ENCODE measurements at places on chromosomes 5 and 9.

- DNase-seq = no peak
Measured at GRCh38 chr5:89396278-89396954, 513.4 kb upstream of the MEF2C start.

DNA sequence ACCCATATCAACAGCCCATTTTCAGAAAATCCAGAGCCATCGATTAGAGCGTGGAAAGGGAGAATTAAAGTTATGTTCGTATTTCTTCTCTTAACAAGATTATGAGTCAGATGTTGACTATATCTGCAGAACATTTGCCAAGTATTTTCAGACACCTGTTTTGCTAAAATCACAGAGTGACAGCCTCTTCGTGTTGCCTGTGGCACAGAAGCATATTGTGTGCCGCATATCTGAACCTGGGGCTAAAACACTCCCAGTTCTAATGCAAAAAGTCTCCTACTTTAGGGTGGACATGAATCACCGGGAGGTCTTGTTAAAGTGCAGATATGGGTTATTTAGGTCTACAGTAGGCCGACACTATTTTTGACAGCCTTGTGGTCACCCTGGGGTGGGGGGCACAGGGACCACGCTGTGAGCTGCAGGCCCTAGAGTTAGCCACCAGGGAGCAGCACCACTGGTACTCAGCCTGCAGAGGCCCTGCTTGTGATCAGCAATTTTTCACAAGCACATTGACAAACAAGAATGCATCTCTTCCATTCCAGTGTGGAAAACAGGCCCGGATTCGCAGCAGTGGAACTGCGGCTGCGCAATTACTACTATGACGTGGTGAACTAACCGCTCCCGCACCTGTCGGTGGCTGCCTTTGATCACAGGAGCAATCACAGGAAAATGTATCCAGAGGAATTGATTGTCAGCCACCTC, 93.5 kb downstream of the SYK start:
- DNase-seq = peak; percentile 18

GRCh38 chr5:19987612-19988361, at the start of gene CDH18:
Gene CDH18 (minus strand): TSS chr5:19988200. CDS start chr5:19838986, 149,214 bp downstream.
- peak; percentile 44 for DNase-seq

DNA sequence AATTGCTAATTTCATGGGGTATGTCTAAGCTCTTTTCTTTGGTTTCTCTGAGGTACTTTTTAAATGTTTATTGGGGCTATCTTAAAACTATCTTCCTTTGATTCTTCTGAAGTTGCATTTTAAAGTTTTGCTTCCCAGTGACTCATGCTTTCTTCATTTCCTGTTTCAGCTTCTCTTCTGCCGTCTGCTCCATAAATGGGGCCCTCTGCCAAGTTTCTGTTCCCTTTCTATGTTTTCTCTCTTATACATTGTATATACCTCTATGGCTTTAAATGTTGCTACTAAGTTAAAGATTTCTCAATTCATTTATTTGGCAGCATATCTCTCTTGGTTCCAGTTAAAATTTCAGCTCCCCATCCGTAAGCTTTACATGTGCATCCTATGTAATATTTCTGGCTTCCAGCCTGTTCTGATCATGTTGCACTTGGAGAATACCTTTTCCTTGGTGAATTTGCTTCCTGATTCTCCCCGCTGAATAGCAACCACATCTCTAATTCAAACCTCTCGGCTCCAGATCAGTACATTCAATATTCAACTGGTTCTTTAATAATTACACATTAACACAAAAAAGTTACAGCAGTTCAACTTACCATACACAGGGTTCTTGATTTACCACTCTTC, 125.3 kb downstream of the ST8SIA4 start:
- DNase-seq = peak; percentile 88

- DNase-seq = no peak
Measured at GRCh38 chr9:80804873-80805272, 884.5 kb downstream of the TLE1 start.

DNA sequence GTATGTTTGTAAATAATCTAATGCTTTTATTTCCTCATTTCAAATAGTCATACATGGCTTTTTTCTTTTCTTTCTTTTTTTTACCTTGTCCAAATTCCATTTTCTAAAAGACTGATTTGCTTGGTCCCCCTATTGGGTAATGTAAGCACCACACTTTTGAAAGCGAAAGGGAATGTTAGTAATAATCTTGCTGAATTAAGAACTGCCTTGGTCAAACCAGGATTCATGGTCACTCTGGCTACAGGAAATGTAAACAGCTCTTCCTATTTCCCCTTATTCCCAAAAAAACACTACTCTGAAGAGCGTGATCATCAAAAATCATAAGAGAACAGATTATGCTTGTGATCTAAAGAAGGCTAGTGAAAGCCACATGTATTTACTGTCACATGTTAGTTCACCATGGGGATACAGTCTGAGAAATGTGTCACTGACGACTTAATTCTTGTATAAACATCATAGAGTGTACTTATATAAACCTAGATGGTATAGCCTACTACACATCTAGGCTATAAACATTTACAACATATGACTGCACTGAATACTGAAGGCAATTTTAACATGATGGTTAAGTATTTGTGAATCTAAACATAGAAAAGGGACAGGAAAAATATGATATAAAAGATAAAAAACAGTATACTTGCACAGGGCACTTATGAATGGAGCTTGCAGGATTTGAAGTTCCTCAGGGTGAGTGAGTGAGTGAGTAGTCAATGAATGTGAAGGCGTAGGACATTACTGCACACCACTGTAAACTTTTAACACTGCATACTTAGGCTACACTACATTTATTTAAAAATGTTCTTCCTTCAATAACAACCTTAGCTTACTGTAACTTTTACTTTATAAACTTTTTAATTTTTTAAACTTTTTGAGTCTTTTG, 75.3 kb downstream of the HMGCR start:
- no peak for DNase-seq

GRCh38 chr5:6582507-6583048, 50.3 kb downstream of the NSUN2 start:
- no peak for DNase-seq

DNA sequence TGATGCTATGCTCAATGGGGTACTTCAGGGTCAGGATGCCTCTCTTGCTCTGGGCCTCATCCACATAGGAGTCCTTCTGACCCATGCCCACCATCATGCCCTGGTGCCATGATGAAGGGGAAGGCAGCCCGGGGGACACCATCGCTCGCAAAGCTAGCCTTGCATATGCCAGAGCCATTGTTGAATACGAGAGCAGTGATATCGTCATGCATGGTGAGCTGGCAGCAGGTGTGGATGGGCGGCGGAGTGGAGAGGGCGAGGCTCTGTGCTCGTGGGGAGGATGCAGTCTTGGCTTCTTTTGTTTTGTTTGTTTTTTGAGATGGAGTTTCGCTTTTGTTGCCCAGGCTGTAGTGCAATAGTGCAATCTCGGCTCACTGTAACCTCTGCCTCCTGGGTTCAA, 17.2 kb upstream of the SPZ1 start:
- DNase-seq = no peak

DNA sequence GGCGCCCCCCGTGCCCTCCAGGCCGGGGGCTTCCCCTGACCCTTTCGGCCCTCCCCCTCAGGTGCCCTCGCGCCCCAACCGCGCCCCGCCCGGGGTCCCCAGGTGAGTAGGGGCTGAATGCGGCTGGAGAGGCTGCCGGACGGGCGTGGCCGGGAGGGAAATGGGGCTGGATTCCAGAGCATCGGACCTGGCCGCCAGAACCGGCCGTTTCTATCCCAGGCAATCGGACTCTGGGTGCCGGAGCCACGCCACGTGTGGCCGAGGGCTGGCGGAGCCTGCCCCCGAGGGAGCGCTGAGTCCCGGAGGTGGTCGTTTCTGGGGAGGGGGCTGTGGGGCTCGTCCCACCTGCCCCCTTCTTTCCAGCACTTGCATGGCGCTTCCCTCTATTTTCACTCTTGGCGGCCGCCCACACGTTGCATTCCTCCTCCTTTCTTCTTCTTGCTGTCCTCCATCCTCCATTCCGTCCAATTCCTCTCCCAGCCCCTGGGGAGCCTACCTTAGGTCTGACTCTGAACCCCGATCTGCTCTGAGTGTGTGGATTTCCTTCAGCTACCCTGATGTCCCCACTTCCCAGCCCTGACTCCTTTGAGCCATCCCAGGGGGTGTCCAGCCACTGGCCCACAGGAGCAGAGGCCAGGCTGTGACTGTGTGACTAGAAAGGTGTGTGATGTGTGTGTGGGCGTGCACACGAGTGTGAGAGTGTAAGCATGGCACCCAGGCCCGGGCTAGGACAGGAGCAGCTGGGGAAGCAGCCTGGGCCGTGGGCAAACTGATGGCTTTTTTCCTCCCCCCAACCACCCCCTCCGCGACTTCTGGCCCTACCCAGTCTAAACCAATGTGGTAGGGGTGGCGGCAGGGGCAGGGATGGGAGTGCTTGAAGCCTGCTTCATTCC, 24.7 kb downstream of the GOLGA2 start:
- DNase-seq = no peak

Measured in PC-3 (cell line).